Stimulated activated CD8-positive, alpha-beta memory T cell treated with anti-CD3 and anti-CD28 coated beads, Interleukin-2, amount 100 ng/mL, for 48 hours (primary cell): ENCODE measurements at places on chromosomes 4 and X.

DNA sequence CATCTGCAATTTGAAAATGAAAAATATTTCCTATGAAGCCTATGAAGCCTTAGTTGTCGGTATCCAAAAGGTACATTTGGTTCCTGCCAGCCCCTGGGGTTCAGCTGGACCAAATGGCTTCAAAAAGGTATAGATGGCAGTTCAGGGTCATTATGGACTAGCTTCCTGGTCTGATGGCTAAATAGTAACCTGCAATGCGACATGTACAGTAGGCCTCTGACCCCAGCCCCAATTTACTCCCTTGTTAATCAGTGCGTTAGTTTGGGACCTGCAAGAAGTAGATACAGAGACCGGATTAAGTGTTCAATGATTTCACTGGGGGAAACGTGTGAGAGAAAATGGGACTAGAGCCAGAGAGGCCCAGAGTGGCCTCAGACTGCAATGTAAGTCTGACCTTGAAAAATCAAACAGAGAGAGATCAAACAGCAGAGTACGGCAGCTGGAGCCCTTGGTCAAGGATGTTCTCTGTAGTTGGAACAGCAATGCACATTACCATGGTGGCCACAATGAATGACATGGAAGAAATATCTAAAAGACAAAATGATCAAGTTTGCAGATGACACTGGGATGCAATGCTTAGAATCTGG, 115.0 kb upstream of the MBNL3 start:
- DNase-seq: no peak

DNA sequence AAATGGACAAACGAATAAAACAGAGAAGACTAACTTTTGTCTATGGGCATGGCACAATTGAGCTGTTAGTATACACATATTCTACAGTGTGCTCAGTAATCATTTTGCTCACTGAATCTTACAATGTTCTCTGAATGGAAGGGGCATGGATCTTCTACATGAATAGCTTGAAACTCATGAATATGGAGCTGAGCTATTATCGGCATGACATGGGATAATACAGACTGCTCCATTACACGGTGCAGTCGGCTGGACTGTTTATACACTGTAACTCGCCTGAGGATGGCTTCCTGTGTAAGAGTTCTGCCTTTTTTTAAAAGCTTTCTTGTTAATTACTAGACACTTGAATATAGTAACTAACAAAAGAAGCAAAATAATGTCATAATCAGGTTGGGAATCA, 368.5 kb upstream of the MAD2L1 start:
- DNase-seq: no peak

- DNase-seq: no peak
Observed at GRCh38 chr4:165360041-165360695, 18.6 kb upstream of the CPE start.

- no peak for DNase-seq
Observed at GRCh38 chr4:102525097-102525496, 23.9 kb downstream of the NFKB1 start.

DNA sequence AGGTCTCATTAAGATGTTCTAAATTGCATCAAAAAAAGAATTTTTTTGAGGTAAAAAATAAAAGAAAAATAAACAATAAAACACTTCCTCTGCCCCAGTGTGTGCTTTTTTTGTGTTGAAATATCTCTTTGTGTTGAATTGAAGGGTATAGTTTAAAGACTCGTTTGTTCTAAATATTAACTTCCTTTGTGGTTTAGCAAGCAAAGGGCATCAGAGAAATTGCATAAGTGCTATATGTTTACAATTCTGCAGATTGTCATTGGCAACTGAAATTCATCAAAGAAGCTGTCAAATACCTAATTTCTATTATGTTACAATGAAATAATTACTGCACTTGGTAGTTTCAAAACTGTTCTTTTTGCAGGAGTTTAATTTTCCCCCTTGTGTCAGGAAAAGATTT, 260.5 kb downstream of the DKK2 start:
- no peak for DNase-seq

DNA sequence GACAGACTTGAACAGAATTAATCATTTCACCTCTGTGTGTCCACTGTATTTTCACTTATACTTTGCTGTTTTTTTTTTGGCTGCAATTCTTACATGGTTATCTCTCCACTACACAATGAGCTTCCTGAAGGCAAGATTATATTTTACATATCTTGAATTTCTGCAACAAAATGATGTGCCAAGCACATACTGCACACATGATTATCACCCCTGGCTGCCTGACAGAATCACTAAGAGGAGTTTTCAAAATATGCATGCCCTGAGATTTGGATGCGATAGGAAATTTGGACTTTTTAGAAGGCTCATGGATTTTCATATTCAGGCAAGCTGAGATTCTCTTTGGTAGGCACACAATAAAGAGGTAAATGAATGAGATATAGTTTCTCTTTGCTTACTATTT, 1162.1 kb upstream of the IGFBP7 start:
- DNase-seq: no peak

DNA sequence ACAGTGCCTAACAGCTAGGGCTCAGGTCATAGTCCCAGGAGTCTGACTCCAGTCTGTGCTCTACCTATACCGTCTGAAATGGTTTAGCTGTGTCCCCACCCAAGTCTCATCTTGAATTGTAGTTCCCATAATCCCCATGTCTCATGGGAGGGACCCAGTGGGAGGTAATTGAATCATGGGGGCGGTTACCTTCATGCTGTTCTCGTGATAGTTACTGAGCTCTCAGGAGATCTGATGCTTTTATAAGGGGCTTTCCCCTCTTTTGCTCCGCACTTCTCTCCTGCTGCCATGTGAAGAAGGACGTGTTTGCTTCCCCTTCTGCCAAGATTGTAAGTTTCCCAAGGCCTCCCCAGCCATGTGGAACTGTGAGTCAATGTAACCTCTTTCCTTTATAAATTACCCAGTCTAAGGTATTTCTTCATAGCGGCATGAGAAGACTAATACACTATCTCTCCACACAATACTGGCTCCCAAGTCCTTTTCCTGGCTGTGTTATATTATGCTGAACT, 110.8 kb downstream of the AFAP1 start:
- no peak for DNase-seq

- no peak for DNase-seq
Observed at GRCh38 chrX:3940000-3940610, 226.7 kb upstream of the PRKX start.
